ENCODE measurements at places on chromosomes 6 and 20.

DNA sequence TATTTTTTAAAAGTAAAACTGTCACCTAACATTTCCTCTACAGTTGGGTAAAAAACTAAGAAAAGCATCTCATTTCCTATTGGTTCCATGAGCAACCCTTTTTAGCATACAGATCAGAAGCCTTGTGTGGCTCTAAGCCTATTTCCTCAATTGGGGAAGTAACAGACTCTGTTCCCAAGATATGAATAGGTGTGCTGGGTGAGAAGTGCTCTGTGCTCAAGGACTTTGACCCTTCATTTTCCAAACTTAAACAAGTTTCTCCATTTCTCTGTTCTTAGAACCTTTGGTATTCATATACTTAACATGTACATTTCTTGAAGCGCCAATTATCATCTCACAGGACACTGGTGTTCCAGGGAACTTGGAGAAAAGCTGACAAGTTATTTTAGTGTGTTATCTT, 24.1 kb downstream of the CARMIL1 start:
- no peak for DNase-seq

DNA sequence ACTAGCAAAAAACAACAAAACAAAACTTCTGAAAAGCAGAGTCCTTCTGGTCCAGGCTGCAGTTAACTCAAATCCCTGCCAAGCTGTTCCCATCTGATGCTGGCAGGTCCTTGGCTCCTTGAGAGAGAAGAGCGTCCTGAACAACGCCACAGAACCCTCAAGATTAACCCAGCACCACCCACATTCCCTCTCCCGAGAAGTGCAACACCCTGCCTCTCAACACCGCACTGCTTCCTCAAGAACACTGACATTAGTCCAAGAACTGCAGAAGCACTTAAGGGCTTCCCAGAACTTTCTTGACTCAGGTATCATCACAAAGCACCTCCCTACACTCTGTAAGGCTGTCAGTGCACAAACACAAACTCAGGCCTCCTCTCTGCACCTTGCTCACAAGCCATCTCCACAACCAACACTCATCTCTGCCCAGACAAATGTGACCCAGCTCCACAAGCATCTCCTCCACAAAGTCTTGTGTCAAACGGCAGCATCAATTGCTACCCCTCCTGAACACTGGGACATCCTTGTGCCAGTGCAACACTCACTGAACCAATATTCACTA, 7.5 kb downstream of the MRPL14 start:
- no peak for DNase-seq

DNA sequence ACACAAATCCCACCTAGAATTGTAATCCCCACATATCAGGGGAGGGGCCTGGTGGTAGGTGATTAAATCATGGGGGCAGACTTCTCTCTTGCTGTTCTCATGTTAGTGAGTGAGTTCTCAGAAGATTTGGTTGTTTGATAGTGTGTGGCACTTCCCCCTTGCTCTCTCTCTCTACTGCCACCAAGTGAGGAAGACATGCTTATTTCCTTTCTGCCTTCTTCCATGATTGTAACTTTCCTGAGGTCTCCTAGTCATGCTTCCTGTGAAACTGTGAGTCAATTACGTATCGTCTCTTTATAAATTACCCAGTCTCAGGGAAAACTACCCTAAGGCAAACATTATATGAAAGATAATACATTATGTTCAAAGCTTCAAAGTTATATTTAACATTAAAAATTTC, 1297.5 kb upstream of the CITED2 start:
- peak; percentile 21 for DNase-seq

- DNase-seq = peak; percentile 12
Measured at GRCh38 chr6:72621291-72622093, at the start of gene KCNQ5. KCNQ5 (plus strand) TSS chr6:72622064.

DNA sequence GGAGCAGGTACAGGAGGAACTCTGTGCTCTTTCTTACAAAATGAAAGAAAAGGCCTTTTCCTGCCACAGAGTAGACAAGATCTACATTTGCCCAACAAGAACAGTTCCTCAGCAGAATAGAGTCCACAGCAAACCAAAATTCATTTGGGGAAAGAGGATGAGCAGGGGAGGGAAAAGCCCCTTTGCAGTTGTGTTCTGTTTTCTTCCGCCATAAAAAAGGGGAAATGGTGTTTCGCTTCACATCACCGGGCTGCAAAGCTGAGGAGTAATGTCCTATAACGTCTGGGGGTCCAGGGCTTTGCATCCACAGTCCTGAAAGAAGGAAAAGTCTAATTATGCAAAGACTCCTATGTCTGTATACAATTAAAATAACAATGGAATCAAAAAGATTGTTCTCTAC, at the start of gene GPR31:
Gene GPR31 (minus strand): TSS at position 118 of the 400 bp plus-strand sequence. CDS start 149 bp downstream, outside the sequence.
- DNase-seq = no peak

DNA sequence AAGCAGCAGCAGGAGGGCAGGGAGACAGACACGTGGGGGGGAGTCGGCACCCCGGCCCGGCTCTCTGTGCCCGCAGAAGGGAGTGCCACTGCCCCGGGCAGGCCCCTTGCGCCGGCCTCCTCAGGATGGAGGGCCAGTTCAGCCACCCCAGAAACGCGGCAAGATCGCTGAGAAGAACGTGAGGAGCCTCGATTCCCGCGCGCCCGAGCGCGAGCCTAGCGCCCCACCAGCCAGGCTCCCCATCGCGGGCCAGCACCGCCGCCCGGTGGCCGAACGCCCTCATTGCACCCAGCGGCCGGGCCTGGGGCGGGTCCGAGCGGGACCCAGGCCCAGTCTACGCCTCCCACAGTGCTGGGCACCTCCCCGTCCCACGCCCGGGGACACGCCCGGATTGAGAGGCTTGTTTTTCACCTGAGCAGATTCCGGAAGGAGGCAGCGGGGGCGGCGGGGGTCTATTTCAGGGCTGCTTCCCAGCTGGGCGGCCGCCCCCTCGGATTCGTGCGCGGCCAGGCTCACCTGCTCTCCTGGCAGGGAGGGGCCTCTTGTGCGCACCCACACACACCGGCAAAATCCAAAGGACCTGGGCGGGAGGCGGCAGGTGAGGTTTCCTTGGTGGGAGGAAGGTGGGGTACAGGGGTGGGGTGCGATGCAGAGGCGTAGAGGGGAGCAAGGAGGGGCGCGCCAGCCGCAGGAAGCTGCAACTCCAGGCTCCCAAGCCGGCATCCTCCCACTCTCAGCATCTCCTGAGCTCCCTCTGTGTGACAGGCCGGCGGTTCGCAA, 9.0 kb upstream of the GRM4 start:
- DNase-seq = peak; percentile 41

GRCh38 chr6:52760105-52760765, 3.0 kb downstream of the GSTA2 start:
- DNase-seq = no peak

- DNase-seq = no peak
Measured at GRCh38 chr6:158021376-158021775, 39.7 kb downstream of the SYNJ2 start.

GRCh38 chr6:170099387-170099786, 191.5 kb downstream of the DLL1 start:
- DNase-seq = no peak

DNA sequence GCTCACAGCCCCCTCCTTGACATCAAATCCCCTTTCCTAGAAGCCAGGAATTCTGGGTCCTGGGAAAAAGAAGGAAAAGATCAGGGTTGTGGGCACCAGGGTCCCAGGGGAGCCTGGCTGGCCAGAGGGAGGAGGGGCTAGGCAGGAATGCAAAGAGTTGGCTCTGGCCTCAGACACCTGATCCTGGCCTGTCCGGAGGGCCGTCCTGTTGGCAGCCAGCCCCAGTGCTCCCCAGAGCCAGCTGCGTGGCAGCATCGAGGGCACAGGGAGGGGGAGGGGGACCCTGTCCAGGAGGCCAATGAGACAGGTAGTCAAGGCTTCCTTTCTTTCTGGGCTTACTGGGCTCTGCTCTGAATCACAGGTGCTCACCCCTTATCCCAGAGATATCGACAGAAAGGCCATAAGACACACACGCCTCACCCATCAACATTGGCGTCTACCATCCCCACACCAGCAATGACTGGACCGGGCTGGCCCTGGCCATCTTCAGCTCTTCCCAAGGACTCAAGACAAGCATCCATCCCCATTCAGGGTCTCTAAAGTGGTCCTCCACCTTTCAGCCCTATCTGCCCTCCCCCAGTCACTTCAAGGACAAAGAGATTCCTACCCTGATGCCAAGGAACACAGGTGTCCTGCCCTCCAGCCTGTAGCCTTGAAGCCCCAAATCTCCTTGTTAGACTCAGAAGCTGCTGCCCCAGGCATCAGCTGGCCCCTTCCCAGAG, 723 bp downstream of the COL11A2 start:
- no peak for DNase-seq

DNA sequence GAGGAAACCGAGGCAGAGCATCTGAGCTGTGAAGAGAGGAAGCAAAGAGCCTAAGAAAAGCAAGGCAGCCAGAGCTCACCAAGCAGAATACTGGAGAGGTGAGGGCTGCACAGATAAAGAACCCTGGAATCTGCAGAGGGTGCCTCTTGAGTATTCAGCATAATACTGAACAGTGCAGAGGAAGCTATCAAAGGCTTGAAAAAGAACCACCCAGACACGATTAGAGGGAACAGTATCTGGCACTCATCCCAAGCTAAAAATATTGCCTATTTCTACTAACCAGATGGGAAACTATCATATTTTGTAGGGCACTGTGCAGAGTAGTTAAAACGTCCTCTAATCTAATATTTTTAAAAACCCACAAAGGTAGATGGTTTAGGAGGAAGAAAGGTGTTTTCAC, 41.8 kb upstream of the OPRM1 start:
- DNase-seq = no peak

- DNase-seq = peak; percentile 40
Measured at GRCh38 chr20:20480689-20481088, 112.8 kb downstream of the INSM1 start.

DNA sequence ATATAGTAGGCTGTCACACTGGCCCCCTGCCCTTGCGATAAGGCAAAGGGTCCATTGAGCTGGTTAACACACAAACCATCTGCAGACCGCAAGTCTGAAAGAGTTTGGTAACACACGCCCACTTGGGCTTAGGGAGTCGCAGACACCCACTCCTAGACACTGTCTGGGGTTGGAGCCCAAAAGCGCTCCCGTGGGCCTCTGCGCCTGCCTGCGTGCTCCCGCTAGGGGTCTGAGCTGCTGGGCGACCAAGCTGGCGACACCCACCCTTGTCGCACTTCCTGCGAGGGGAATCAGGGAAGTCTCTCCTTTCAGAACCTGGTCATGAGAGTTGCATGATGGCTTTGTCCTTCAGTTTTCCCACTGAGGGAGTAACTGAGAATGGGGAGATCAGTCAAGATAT, 653.0 kb downstream of the HTR1B start:
- no peak for DNase-seq

DNA sequence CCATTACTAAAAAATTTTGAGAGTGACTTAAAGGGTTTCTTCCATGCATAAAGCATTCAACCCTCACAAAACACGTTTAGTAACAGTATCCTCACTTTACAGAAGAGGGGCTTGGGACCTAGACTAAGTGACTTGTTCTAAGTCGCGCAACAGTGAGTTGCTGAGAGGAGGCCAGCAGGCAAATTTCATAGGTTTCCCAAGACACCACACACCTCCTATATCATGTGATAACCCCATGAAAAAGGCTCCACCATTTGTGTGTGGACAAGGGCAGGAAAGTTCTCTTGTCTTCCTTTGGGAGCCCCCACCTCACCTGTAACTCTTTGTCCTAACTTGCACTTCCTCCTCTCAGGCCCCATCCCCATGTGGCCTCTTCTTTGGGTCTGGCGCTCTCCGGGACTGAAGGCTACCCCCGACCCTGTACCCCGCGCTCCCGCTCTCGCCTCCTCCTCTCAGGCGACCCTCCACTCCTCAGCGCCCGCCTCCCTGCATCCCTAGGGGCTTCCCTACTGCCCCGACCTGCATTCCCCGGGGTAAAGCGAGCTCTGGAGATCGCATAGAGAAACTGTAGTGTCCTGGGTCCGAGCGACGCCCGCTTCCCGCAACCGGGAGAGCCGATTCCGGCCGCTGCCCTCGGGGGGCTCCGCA, 392 bp downstream of the PSMB8 start:
- no peak for DNase-seq

DNA sequence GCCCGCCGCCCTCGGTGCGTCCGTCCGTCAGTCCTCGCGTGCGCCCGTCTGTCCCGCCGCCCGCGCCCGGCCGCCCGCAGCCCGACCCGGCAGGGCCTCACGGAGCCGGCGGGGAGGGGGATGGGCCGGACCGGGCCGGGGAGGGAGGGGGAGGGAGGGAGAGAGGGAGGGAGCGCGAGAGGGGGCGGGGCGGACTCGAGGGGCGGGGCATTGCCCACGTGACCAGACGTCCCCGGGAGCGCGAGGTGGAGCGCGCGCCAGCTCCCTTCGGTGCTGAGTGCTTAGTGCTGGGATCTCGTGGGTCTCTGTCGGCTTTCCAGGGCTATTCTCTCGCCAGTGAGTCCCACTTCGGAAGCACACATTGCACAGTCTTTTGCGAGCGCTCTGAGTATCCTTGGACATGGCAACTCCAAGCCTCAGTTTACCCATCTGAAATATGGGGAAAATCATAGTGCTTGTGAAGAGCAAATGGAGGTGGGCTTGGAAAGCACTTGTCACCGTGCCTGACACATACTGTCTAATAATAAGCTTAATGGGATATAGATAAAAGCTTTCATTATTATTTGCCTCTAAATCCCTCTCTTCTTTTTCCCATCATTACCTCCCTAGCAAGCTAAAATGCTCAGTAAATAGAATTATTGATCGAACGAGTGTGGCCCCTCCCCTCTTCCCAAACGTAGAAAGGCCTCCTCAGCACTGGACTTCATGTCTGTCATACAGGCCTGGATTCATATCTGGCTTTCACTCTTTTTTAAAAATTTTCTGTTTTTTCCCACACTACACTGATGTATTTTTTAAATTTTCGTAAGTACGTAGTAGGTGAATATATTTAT, at the start of gene NCOA6:
Gene NCOA6 (minus strand): TSS at position 122 of the 833 bp plus-strand sequence. CDS start 43,296 bp downstream, outside the sequence.
- DNase-seq = peak; percentile 75

GRCh38 chr6:15411766-15412165, 165.9 kb downstream of the JARID2 start:
- no peak for DNase-seq

DNA sequence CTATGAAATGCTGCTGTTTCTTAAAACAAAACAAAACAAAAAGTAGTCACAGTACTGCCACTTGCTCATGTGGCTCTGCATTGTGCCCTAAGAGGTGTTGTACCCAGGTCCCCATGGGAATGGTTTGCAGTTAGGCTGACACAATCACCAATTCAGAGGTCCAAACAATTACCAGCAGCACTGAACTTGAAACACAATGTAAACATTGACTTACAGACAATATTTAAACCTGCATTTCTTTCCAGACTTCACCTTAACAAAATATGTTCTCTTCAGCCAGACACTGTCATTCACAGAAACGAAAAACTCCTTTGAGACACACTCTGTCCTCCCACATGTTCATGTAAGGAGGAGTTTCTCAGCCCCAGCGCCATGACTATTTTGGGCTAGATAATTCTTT, 206.8 kb upstream of the ARG1 start:
- DNase-seq = no peak

DNA sequence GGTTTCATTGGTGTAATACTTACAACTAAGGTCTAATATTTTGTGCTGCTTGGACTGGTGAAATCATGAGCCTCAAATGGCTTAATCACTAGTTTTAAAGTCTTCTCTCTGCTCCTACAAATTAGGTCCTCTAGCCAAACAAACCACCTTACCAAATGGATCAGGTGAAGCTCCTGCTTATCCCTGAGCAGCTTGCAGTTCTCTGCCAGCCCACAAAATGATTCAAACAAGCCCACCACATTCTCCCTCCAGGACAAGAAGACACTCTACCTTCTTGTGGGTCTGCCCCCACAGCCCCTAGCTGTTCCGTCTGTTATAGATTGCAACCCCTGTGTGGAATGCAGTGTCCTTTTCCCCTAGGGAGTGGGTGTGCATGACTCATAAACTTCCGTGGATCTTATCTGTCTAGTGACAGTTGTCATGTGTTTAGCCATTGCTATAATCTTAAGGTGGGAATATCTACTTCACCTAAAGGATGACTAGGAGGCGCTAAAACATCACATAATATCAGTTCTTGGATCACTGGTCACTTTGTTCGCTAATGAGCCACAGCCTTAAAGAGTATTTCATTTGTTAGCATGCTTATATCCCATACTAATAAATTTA, 940.5 kb upstream of the MANEA start:
- peak; percentile 0 for DNase-seq
